ENCODE measurements at places on chromosomes 5 and 9. TPM values are rescaled to one million over a fixed set of nuclear protein-coding genes. Genes with fewer than 3 reads are reported as not detected.

- H3K4me1 ChIP-seq = peaks cover 33% of the 10 kb centered on the region
- H3K4me3 ChIP-seq = no peak overlapping the region
- H3K27me3 ChIP-seq = no peaks in the 10 kb centered on the region
- no peaks in the 10 kb centered on the region for H3K36me3 ChIP-seq
- DNase-seq = no peak
Measured at GRCh38 chr5:66149950-66150349, 5.8 kb downstream of the SREK1 start.

- H3K27ac ChIP-seq = no peak overlapping the region
- no peak for DNase-seq
- no peak overlapping the region for H3K4me3 ChIP-seq
- no peaks in the 10 kb centered on the region for H3K27me3 ChIP-seq
- H3K36me3 ChIP-seq = peaks cover 7% of the 10 kb centered on the region
Measured at GRCh38 chr9:112203536-112203935, 28.4 kb upstream of the SUSD1 start.

Gene NUTM2F
- total RNA-seq = not detected

DNA sequence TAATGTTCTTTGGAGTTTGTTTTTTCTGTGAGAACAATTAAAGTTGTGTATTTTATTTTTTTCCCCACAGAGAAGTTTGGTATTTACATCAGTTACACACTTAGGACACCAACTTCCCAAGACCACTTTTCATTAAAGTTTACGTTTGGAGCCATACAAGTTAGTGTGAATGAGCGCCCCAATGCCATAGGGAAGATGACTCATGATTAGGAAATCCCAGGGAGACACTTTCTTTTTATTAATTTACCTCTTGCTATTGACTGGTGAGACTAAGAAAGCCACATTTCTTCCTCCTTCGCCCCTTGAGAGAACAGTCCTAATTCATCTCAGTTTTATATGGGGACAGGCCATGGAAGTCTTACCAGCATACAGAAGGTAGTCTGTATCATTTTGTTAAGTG is 57.1 kb downstream of the EDIL3 start:
- no peak overlapping the region for H3K27ac ChIP-seq
- no peaks in the 10 kb centered on the region for H3K36me3 ChIP-seq
- H3K4me3 ChIP-seq = no peak overlapping the region
- H3K4me1 ChIP-seq = no peaks in the 10 kb centered on the region
- no peak for DNase-seq

DNA sequence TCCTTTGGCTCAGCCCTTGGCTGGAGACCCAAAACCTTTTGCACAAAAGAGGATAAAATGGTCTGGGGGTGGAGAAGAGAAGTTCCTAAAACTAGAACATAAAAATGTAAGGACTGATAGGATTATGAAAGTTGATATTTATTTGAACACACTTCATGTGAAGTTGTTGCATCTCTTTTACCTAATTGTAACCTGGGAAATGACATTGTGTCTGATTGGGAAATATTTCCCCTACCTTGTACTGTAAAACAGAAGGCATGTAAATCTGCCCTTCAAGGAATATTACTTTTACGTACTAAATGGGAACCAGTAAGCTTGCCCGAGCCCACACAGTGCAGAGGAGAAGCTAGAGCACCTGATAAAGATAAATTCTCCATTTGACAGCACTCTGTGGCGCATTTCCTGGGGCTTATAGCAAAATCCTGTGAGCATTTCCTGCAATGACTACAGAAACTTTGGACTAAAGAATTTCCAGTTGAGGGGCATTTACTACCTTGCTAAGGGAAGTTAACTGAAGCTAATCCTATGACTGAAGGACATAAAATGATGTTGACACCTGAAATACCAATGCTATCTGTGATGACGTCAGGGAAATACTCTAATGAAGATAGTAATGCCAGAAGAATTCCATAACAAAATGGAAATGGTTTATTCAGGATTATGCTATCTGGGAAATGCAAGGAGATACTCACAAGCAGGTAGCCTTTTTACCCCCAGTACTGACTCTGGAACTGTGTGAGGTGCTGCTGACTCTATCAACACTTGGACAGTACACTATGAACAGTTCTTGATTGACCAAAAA is 78.3 kb upstream of the LIFR start:
- no peaks in the 10 kb centered on the region for H3K4me1 ChIP-seq
- H3K27me3 ChIP-seq = peaks cover 11% of the 10 kb centered on the region
- no peaks in the 10 kb centered on the region for H3K36me3 ChIP-seq
- H3K27ac ChIP-seq = no peak overlapping the region
- DNase-seq = no peak

Gene F2RL1
- total RNA-seq = 0.94 TPM

DNA sequence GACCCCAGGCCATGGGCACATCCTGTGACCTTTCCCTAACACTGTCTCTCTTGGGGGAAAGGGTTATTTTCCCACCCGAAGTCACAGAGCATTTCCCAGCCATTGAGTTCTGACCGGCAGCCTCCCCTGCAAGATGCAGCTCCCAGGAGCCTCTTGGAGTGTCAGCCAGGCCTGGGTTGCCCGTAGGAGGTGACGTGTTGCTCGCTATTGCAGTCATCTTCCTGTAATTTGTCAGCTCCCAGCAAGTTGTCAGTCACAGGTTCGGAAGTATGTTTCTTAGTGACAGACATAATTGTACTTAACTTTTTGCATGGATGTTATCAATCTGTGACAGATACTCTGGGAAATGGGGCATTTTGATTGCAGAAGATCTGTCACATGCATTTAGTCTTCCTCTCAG is 74.5 kb downstream of the MVB12B start:
- H3K27ac ChIP-seq = no peak overlapping the region
- peaks cover 30% of the 10 kb centered on the region for H3K4me1 ChIP-seq
- peaks cover 2% of the 10 kb centered on the region for H3K36me3 ChIP-seq
- no peaks in the 10 kb centered on the region for H3K27me3 ChIP-seq

Gene AFAP1L1
- total RNA-seq = 0.52 TPM

GRCh38 chr5:172110921-172111851 is 76.8 kb downstream of the STK10 start:
- peak overlapping the region; percentile 83 for H3K4me3 ChIP-seq
- no peaks in the 10 kb centered on the region for H3K27me3 ChIP-seq
- peaks cover 50% of the 10 kb centered on the region for H3K4me1 ChIP-seq
- H3K27ac ChIP-seq = peak overlapping the region; percentile 97
- peaks cover 4% of the 10 kb centered on the region for H3K36me3 ChIP-seq

DNA sequence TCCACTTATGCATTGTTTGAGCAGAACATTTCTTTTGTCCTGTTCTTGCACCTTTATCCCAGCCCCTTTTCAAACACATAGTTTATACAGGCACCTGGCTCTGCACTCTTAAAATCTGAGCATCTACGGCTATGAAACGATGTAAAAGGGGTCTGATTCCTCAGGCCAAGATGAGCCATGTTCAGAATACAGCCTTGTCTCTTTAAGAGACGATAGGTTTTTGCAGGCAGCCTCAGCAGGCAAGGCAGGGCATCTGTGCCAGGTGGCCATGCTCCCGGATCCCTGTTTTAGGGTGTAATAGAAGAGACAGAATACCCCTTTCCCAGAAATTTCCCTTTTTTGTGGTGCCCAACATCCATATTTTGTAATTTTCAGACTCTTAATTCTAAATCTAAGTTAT is 89.1 kb upstream of the NFIB start:
- H3K4me3 ChIP-seq = no peak overlapping the region
- no peak for DNase-seq
- no peak overlapping the region for H3K27ac ChIP-seq
- peaks cover 11% of the 10 kb centered on the region for H3K27me3 ChIP-seq

Gene MARCOL
- not detected for total RNA-seq

DNA sequence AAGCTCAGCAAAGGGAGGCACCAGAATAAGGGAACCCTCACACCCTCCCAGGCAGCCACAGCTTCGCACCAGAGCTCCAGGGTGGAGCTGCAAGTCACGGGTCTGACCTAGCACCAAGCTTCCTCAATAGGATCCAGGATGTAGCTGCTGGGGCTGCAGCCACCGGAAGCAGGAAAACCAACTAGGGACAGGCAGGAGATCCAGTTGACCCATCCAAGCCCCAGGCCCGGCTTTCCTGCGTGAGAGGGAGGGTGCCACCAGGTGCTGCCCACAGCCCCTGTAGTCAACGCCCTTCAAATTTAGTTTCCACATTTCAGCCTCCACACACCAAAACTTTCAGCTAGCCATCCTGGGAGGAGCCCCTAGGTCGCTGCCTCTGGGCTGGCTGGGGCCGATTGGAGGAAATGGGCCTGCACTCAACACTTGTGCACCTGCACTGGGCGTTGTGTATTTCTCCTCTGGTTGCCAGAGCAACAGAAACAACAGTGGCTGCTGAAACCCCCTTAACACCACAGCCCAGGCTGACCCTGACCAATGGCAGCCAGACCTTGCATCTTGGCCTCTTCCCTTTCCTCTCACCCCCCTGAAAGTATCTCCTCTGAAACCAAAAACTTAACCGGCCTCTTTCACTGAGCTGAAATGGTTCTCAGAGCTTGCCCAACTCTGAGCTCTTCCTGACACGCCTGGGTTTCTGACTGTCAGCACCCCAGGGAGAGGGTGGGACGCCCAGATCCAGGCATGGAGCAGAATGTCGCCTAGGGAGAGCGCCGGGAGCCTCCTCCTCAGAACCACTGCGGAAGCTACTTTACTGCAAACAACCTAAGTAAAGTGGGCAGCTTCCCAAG is 226.5 kb upstream of the MAP3K1 start:
- peaks cover 36% of the 10 kb centered on the region for H3K4me1 ChIP-seq
- peak overlapping the region; percentile 67 for H3K4me3 ChIP-seq
- H3K27me3 ChIP-seq = no peaks in the 10 kb centered on the region
- peak; percentile 75 for DNase-seq

GRCh38 chr5:153122403-153122802 is 368.1 kb upstream of the GRIA1 start:
- no peaks in the 10 kb centered on the region for H3K27me3 ChIP-seq
- DNase-seq = no peak
- no peaks in the 10 kb centered on the region for H3K4me1 ChIP-seq
- H3K4me3 ChIP-seq = no peak overlapping the region
- H3K27ac ChIP-seq = no peak overlapping the region

Gene TLX3
- not detected for total RNA-seq

GRCh38 chr5:141135030-141135717 is at the start of gene PCDHB5:
PCDHB5 (plus strand) TSS chr5:141135206; CDS start chr5:141135435, 229 bp downstream.
- H3K4me3 ChIP-seq = peak within 1 kb of the TSS; percentile 15
- H3K27ac ChIP-seq = no peak within 1 kb of the TSS
- H3K27me3 ChIP-seq = no peaks in the 10 kb centered on the region
- H3K36me3 ChIP-seq = no peaks in the 10 kb centered on the region
- no peak for DNase-seq

DNA sequence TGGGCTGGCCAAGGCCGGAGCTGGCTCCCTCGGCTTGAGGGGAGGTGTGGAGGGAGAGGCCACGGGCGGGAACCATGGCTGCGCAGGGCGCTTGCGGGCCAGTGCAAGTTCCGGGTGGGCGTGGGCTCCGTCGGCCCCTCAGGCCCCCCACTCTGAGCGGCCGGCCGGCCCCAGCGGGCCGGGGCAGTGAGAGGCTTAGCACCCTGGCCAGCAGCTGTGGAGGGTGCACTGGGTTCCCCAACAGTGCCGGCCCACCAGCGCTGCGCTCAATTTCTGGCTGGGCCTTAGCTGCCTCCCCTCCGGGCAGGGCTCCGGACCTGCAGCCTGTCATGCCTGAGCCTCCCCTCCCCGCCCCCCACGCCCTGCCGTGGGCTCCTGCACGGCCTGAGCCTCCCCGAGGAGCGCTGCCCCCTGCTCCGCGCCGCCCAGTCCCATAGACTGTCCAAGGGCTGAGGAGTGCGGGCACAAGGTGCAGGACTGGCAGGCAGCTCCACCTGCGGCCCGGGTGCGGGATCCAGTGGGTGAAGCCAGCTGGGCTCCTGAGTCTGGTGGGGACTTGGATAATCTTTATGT is 184.2 kb downstream of the ATPSCKMT start:
- H3K4me3 ChIP-seq = no peak overlapping the region
- no peaks in the 10 kb centered on the region for H3K27me3 ChIP-seq
- H3K36me3 ChIP-seq = no peaks in the 10 kb centered on the region
- no peaks in the 10 kb centered on the region for H3K4me1 ChIP-seq
- no peak overlapping the region for H3K27ac ChIP-seq

- H3K36me3 ChIP-seq = no peaks in the 10 kb centered on the region
- H3K4me1 ChIP-seq = no peaks in the 10 kb centered on the region
- no peaks in the 10 kb centered on the region for H3K27me3 ChIP-seq
- no peak within 1 kb of the TSS for H3K27ac ChIP-seq
Measured at GRCh38 chr5:102498271-102499034, at the start of gene SLCO6A1. SLCO6A1 (minus strand) TSS chr5:102499001; CDS start chr5:102498844, 157 bp downstream.

- H3K4me3 ChIP-seq = no peak overlapping the region
- no peak for DNase-seq
- no peaks in the 10 kb centered on the region for H3K4me1 ChIP-seq
- no peak overlapping the region for H3K27ac ChIP-seq
Measured at GRCh38 chr5:83559118-83559785, 87.7 kb downstream of the VCAN start.

DNA sequence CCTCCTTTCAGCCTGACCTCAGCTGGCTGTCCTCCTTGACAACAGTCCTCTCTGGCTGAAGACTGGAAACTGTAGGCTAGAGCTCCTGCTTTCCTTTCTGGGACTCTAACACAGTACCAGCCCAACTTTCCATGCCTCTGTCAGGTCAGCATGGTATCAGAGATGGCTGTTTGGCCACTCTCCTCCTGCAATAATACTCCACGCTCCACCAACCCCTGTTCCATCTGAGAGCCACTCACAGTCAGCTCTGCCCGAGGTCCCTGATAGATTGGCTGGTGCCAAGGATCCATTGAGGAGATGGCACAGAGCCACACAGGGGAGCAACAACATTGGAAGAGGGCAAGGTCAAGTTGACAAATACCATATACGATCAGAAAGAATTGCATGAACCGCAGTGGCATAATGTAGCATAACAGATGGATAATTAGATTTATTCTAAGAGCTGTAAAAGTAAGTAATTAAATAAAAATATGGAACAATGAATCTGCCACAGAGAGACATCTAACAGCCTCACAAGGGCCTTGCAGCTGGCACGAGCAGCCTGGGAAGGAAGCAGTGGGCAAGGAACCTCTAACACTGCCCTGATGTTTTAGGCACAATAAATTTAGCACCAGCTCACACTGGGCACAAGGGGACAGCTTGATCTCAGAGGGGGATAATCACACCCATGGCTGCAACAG is 94.3 kb upstream of the LRRTM2 start:
- no peaks in the 10 kb centered on the region for H3K27me3 ChIP-seq
- H3K27ac ChIP-seq = no peak overlapping the region
- H3K4me1 ChIP-seq = peaks cover 5% of the 10 kb centered on the region
- H3K36me3 ChIP-seq = no peaks in the 10 kb centered on the region

DNA sequence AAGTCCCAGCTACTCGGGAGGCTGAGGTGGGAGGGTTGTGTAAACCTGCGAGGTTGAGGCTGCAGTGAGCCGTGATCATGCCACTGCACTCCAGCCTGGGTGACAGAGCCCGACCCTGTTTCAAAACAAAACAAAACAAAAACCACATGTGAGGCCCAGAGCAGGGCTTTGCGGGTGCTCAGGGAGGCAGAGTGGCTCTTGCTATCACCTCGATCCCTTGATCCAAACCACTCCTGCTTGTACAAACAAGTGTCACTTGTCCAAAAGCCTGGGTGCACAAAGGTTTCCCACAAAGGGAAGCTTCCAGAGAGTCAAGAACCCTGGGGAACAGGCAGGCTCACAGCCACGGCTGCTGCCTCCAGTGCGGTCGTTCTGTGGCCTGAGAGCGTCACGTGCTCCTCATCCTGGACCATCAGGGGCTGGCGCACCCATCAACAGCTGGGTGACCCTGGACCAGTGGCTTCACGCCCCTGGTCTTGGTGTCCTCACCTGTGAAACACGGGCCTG is 162.7 kb downstream of the C9orf50 start:
- peak overlapping the region; percentile 94 for H3K27ac ChIP-seq
- H3K4me1 ChIP-seq = peaks cover 22% of the 10 kb centered on the region
- peak overlapping the region; percentile 60 for H3K4me3 ChIP-seq
- no peaks in the 10 kb centered on the region for H3K27me3 ChIP-seq
- H3K36me3 ChIP-seq = no peaks in the 10 kb centered on the region
- peak; percentile 53 for DNase-seq

- H3K4me3 ChIP-seq = no peak overlapping the region
- no peaks in the 10 kb centered on the region for H3K36me3 ChIP-seq
- peaks cover 5% of the 10 kb centered on the region for H3K4me1 ChIP-seq
- peaks cover 42% of the 10 kb centered on the region for H3K27me3 ChIP-seq
- H3K27ac ChIP-seq = peak overlapping the region; percentile 56
- no peak for DNase-seq
Measured at GRCh38 chr5:127313379-127313778, 22.8 kb downstream of the MEGF10 start.
